ENCODE measurements at places on chromosomes 16 and 17.
A peak's percentile ranks its signal among the peaks of the same experiment; 100 is the strongest.

DNA sequence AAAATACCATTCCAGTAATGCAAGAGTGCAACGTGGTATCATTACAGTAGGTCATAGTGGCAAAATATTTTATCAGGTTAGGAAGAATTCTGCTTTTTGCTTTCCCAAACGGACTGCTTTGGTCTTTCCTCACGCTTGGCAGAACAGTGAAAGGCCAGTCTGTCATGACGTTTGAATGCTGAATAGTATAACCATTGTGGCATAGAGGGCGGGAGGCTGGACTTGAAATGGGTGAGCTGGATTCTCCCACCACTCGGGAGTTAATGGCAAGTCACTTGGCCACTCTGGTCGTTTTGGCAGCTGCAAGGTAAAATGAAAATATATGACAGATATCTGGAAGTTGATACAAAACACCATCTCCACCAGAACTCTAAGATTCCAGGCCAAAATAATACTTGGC, 391.2 kb downstream of the MAF start:
- no peak for DNase-seq

DNA sequence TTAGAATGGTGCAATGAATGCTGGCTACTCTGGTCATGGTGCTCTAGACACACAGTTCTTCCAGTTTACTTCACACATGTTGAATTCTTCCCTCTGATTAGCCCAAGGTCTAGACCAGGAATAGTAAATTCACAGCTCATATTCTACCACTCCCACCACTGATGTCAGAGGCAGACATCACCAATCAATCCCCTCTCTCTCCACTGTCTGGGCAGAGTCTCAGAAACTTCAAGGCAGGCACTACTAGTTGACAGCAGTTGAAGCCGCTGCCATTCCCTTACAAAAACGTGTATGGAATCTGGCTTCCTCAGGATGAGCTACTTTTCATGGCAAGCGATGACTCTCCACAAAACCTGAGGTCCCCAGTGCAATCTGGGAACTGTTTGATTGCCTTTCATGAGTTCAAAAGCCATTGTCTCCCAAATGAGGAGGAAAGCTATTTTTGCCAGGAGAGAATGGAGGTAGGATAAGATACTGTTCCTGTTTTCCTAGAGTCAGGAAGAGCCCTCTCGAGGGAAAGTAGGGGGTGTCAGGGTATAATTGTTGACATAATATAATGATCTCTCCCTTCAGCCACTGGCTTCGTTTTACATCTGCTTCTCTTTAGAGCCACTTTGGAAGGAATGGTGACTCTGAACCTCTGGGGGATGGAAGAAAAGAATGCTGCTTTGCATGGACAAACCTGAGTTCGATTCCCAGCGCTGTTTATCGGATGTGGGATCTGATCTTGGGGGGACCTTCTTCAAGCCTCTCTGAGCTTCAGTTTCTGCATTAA, 90.0 kb downstream of the FOXL1 start:
- no peak for DNase-seq

GRCh38 chr16:4601036-4601863, 13.4 kb downstream of the UBALD1 start:
- no peak for DNase-seq

DNA sequence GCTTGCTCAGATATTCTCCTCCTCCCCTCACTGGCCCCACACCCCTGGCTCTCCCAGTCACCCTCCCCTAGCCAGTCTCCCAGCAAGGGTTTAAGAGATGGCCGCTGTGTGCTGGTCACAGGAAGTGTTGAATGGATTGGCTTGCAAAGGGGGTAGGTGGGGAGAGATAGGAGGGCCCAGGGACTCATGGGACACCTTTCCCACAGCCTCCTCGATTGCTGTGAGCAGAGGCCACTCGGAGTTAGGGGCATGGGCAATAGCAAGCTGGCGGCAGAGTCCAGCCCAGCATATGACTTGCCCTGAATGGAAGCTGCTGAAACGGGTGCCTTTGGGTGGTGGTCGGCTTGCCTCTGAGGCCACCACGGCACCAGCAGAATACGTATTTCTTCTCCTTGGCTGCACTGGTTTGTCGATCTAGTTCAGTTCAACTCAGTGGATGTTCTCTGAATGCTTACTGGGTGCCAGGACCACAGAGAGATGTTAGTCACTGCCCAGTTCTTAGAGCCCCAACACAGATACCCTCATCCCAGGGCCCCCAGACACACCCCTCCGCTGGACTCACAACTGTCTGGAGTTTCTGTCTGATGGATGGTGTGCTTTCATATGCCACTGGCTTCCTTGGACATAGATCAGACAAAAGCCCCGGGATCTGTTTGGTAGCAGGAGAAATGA, 6.0 kb downstream of the WFIKKN2 start:
- DNase-seq: no peak

DNA sequence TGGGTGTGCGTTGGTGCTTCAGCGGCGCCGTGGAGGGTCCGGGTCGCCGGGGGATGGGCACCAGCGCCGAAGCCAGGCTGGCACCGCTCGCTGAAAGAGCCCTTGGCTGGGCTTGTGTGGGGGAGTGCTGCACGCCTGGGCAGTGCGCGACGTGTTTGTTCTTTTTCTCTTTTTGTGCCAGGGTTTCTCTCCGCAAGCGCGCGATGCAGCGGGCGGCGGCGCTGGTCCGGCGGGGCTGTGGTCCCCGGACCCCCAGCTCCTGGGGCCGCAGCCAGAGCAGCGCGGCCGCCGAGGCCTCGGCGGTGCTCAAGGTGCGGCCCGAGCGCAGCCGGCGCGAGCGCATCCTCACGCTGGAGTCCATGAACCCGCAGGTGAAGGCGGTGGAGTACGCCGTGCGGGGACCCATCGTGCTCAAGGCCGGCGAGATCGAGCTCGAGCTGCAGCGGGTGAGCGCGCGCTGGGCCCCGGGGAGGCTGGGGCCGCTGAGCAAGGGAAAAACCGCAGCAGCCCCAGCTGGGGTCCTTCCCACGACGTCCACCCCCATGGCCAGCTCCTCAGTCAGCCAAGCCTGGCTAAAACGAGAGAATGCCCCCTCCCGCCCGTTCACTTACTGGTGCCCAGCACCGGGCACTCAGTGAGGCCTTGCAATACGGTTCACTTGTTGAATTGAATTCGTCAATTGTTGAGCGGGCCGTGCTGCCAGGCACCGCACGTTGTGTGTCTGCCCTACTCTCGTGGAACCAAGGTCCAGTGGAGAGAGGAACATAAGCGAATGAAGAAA, 541 bp downstream of the GPT2 start:
- DNase-seq: peak; percentile 29

DNA sequence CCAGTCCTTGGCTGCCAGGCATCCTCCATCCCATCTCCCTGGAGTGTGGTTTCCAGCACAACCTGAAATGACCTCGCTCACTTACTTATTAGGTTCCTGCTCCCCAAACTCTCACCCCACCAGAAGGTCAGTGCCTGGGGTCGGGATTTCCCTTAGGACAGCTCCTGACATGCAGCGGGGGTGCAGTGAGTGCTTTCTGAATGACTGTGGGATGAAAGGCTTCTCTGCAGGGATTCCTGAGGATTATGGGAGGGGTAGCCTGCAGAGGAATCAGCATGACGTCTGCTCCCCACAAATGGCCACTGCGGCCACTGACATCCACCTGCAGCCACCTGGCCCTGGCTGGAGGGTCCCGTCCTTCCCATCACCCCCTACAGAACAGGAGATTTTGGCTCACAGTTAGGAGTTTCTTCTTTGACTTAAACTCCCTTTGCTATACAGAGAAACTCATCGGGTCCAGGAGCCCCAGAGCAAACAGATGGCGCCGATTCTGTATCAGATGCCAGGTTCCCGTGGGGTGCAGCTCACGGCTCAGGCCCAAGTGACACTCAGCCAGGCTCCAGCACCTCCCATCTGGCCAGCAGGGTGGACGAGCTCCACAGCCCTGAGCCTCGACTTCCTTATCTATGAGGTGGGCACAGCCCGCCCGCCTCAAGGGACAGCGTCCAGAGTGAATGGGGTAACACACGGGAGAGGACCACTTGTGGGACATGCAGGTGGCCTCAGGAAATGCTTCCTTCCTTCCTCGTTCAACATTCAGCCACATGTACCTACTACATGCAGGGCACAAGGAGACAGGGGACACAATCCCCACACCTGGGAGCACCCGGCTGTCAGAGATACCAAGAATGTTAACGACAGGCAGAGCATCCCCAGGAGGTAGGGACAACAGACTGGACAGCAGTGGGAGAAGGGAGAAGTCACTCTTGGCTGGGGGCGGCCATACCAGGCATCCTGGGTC, 69.8 kb downstream of the RMI2 start:
- DNase-seq: no peak

GRCh38 chr16:11915114-11915643, 577 bp downstream of the GSPT1 start:
- DNase-seq: peak; percentile 60

DNA sequence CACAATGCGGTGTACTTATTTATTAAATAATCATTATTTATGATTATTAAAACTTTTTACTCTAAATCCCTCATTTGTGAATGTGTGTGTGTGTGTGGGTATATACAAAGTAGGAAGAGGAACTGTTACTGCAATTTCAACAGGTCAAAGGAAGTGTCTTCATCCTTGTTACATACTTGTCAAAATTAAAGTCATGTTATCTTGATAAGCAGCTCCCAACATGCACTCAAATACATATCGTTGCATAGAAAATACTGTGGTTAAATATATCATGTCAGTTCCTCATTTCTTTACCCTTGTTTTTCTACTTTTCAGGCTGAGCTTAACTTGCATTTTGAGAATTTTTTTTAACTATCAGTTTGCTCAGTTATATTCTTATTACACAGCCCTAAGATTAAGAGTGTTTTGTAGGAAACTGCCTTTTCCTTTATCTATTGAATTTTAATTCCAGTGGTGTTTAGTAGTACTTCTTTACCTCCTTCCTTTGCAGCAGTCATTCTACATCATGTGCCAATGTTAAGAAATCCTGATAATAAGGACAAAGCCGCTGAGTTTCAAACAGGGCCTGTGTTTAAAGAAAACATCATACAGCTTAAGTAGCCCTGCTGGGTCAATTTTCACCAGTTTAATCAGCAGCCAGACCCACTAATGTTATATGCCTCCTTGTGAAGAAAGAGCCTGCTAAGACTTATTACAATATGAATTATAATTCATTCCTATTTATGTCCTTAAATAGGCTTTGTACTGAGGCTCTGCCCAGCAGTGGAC, 7.2 kb downstream of the EFCAB5 start:
- DNase-seq: no peak

GRCh38 chr16:23537390-23537789, 19.8 kb downstream of the EARS2 start:
- DNase-seq: no peak

- no peak for DNase-seq
Observed at GRCh38 chr16:68429076-68429854, 19.0 kb downstream of the SMPD3 start.

- no peak for DNase-seq
Observed at GRCh38 chr16:23532448-23532847, 22.2 kb upstream of the GGA2 start.

DNA sequence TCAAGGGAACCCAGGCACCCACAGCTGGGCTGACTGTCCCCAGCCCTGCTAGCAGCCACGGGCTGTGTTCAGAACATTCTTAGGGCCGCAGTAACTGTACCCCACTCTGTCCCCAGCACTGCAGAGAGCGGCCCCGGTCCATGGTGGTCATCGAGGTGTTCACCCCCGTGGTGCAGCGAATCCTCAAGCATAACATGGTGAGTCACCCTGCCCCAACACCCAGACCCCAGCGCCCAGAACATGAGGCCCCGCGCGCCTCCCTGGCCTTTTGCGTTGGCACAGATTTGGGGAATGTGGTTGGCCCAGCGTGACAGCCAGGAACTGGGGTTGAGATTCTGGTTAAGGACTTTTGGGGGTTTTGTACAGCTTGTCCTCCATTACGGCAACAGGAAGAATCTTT, 114.9 kb upstream of the PLCG2 start:
- no peak for DNase-seq

DNA sequence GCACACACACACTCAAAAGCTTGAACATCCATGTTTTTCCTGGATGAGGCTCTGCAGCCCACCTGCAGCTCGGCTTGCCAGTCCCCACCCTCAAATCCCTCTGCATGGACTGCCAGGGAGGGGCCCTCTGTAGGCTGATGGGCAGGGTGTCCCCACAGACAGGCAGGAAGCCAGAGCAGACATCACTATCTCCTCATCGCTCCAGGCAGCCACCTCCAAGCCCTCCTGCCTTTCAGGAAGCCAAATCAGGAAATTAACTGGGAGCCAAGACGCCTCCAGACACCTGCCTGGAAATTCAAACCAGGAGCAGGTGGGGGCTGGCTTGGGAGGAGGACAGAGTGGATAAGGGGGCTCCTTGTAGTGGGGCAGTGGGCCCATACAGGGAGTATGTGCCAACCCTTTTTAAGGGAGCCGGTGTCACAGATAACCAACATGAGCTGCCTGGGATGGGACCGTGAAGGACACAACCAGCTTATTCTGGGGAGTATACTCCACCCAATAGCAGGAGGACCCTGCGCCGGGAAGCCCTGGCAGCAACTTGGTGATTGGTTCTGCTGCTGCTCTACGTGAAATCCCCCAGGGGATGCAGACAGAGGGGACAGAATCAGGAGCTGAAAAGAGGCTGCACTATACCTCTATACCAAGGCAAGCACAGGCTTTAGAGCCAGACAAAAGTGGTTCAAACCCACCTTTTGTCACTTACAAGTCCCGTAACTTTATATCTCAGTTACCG, 139.1 kb downstream of the CCT6B start:
- no peak for DNase-seq

DNA sequence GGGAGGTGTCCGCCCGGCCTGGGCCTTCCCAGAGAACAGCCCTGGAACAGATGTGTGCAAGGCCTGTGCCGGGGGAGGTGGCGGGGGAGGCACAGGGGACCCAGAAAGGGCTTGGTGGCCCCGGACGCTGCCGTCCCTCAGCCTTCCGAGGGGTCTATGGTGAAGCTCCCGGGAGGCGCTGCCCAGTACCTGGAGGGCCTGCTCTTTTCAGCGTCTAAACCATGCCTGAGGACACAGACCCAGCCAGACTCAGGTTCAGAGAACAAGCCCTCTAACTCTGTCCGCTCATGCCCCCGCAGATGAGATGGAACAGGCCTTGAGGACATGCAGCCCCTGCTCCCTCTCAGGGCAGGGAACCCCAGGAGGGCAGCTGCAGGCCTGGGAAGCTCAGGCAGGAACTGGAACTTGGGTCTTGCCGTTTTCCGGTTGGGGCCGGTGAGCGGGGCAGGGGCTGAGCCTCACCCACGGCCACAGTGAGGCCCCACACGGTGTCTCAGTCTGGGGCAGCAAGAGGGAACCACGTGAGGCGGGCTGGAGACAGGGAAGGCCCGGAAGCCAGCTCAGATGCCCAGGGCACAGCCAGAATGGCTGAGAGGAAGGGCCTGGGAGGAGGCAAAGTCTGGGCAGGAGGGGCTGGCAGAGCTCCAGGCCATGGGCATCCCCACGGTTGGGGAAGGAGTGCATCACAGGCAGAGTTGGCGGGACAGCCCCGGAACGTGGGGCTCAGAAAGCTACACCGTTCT, 12.5 kb downstream of the SLC16A3 start:
- peak; percentile 56 for DNase-seq

- no peak for DNase-seq
Observed at GRCh38 chr17:6457688-6458459, 13.6 kb downstream of the PIMREG start.
